SW480 (cell line): ENCODE measurements at places on chromosomes 6 and 20.
A peak's percentile ranks its signal among the peaks of the same experiment; 100 is the strongest.

GRCh38 chr6:132813173-132813856, 1.1 kb upstream of the RPS12 start:
- peak; percentile 53 for DNase-seq

GRCh38 chr20:47314647-47315338, 41.7 kb downstream of the ZMYND8 start:
- DNase-seq = no peak

GRCh38 chr20:45303586-45304463, 2.8 kb upstream of the RBPJL start:
- no peak for DNase-seq

DNA sequence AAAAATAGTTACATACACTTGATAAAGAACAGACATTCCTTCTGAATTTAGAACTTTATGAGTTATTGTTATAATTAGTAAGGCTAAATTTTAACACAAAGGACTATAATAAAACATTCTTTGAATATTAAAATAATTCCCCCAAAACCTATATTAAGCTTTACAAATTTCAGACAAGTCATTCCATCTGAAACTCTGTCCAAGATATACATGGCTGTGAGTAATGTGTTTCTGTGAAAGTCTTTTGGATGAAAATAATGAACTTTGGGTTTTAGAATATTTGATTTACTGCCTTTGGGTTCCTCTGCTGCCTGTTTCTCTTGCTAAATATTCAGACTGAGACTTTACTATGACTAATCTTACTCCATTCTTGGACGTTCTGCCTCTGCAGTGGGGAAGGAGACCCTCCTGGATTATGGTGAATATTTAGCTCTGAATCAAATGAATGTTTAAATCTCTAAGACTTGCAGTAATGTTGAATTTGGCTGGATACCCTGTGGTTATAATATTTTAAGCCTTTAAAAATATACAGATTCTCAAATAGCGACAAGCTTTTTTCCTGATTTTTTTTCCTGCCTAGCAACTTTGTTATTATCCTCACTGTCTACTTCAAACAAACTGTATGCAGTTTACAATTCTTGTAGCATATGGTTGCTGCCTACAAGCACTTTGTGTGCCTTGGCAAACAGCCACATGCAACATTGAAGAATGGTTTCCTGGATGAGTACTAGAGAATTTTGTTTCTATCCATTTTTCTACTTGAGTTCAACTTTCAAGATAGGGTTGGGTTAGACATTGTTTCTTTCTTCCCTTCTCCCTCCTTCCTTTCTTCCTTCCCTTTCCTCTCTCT, 51.4 kb downstream of the TXLNB start:
- DNase-seq = no peak

- DNase-seq = no peak
Observed at GRCh38 chr6:147132889-147133288, 71.3 kb upstream of the STXBP5 start.

GRCh38 chr6:116783852-116784251, 18.3 kb upstream of the FAM162B start:
- no peak for DNase-seq

GRCh38 chr6:107679457-107679856, 144.7 kb downstream of the SCML4 start:
- no peak for DNase-seq

GRCh38 chr20:17961587-17961940, 7.0 kb downstream of the SNX5 start:
- no peak for DNase-seq

- DNase-seq = no peak
Observed at GRCh38 chr6:136420853-136421252, 129.4 kb downstream of the MAP7 start.

- DNase-seq = no peak
Observed at GRCh38 chr20:57055345-57055744, 211.1 kb downstream of the BMP7 start.

DNA sequence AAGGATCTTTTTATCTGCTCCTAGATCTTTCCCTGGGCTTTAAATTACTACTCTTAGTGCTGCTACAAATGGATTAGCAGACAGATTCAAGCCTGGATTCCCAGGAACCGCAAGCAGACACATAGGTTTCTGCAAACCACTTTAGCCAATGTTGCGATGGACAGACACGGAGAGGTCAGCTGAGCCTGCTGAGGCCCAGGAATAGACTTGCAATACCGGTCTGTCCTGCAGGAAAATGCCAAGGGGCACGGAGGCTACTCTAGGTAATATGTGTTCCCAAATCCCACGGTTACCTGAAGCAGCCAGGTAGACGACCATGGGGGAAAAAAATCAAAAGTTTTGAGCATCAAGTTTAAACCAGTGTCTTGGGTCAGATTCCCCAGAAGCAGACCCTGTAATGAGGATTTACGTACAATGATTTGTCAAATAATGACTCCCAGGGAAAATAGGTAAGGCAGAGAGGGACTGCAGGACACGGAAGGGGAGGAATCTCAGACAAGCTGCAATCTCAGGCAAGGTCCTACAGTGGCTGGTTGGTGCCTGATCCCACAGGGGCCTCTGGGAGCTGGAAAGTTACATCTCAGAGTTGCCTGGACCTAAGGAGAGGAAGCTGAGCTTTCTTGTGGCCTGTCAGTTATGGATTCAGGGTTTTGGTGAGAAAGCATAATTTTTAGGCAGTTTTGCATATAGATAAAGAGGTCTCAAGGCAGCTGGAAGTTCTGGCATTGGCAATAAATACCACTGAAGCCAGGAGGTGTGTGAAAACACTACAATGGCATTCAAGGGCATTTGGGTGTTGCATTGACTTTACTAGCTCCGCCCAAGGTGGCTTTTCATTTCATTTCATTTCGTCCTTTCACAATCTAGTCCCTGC, 12.5 kb downstream of the OTOR start:
- no peak for DNase-seq

- DNase-seq = no peak
Observed at GRCh38 chr20:55684578-55684977, 320.7 kb downstream of the CBLN4 start.

- DNase-seq = no peak
Observed at GRCh38 chr6:160279850-160280249, 21.2 kb upstream of the SLC22A2 start.

DNA sequence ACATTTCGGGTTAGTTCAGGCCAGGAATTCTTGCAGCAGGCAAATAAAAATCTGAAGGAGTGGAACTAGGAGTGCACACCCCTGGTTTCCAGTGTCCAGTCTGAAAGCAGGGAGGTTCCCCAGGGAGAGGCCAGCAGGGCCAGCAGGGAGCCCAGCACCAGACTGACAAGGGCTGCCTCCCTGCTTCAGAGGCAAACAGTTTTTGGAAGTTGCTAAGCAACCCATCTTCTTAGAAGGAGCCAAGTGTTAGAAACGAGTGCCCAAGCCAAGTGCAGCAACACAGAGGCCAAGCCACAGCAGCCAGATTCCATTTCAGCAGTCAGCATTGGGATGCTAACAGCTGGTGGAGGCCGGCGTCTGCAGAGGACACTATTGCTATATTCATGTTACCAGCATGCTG, 179.1 kb downstream of the SYNDIG1 start:
- DNase-seq = no peak

DNA sequence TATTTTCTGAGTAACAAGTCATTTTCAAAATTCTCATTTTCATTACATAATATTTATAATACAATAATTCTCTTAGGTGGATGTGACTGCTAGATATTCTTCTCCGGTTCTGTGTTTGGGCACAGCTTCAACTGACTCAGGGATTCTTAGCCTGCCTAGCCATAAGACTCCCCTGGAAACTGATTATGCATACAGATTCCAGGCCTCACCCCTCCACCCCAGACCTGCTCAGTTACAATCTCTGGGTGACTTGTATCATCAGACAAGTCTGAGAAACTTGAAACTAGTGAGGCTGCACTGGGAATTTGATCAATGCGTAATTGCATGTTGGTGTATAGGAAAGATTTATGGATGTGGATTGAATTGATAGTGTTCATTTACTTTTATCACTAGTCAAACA, 25.4 kb downstream of the FLRT3 start:
- no peak for DNase-seq

DNA sequence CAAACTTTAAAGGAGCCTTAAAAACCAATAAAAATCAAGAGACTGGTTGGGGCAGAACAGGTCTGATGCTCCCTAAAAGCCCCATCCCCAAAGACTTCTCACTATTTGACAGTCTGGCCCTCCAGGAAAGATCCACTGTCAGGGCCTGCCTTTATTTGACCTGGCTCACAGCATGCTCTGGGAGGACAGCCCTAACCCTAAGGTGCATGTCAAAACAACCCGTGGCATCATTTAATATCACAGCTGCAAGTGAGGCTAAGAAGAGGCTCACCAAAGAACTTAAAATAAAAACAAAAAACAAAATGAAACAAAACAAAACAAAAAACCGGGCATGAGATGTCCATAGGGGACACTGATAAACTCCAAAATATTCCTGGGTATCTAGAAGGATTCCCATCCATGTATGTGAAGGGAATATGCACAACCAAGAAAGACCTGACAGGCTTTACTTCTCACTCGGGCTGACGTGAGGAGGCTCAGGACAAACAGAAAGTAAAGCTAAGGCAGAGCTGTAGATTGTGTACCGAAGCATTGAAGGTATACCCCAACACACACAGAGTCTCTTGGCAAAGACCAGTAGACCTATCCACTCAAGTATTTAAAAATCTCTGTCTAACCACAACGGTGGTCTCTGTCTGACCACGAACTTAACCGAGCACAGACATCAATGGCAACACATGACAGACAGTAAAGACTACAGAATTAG, 57.3 kb downstream of the AHI1 start:
- no peak for DNase-seq

GRCh38 chr20:52217689-52218395, 26.3 kb upstream of the ZFP64 start:
- DNase-seq = no peak

DNA sequence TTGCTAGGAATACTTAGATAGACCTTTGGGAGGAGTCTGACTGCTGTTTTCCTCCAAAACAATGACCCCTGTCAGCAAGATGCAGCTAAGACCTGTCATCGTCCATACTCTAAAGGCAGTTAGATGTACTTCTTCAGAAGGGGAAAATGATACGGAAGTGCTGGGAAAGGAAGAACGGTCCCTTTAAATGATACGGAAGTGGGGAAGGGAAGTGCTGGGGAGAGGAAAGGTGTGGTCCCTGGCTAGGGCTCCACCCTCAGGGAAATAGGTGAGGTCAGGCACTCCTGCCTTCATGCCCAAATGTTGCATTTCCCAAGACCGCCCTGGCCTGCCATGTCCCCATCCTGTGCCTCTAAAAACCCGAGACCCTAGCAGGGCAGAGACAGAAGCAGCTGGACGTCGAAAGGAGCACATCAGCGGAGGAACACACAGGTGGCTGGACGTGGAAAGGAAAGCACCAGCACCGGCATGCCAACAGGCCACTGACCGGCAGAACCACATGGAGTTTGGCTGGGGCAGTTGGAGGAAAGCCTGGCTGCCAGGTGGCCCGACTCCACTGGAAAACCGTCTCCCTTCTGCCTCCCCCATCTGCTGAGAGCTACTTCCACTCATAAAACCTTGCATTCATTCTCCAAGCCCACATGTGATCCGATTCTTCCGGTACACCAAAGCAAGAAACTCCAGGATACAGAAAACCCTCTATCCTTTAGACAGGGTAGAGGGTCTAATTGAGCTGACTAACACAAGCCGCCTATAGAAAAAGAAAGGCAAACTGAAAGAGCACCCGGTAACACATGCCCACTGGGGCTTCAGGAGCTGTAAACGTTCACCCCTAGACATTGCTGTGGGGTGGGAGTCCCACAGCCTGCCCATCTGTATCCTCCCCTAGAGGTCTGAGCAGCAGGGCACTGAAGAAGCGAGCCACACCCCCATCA, 94.6 kb downstream of the FAXC start:
- DNase-seq = no peak

GRCh38 chr6:15915508-15916178, 213.2 kb upstream of the MYLIP start:
- DNase-seq = no peak

- no peak for DNase-seq
Observed at GRCh38 chr6:93366506-93366905, 52.9 kb downstream of the EPHA7 start.

DNA sequence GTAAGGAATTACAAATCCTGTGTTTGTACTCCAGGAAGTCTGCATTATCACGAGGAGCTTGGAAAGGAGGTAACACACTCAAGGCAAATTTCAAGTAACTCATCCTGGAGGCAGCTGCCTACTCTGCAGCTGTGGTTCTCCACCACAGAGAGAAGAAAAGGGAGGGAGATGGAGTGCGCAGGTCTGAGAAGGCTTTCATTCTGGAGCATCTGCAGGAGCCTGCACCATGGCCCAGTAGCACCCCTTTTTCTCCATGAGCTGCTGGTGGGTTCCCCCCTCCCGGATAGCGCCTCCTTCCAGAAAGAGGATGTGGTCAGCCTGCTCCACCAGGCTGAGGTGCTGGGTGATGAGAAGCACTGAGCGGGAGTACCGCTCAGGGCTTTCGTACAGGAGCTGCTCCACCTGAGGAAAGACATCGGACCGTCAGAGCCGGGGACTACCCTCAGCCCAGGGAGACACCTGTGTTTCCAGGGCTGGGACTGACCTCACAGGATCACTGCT, 1.6 kb upstream of the PSMB8 start:
- DNase-seq = no peak

GRCh38 chr6:43847741-43848630, 78.0 kb downstream of the VEGFA start:
- DNase-seq = peak; percentile 73

GRCh38 chr6:136564180-136564579, 14.0 kb upstream of the MAP7 start:
- no peak for DNase-seq

GRCh38 chr6:71420095-71420692, 131.6 kb downstream of the OGFRL1 start:
- no peak for DNase-seq

DNA sequence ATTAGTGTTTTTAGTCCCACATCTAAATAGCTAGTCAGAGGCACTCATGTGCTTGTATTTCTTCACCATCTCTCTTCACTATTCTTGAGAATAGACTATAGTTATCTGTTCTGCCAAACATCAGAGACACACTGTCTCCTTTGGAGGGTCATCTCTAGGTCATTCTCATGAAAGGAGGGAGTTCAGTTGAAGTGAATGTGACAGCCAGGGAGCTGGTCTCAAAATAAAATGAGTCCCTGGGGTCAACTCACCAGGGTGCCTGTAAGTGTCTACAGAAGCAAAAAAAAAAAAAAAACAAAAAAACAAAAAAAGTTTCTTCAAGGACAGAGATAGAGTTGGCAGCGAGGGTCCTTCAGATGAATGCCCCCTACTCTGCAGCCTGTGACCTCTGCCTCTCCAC, 171.0 kb downstream of the ID4 start:
- no peak for DNase-seq

- DNase-seq = peak; percentile 63
Observed at GRCh38 chr6:2817903-2818443, 23.7 kb downstream of the SERPINB1 start.

DNA sequence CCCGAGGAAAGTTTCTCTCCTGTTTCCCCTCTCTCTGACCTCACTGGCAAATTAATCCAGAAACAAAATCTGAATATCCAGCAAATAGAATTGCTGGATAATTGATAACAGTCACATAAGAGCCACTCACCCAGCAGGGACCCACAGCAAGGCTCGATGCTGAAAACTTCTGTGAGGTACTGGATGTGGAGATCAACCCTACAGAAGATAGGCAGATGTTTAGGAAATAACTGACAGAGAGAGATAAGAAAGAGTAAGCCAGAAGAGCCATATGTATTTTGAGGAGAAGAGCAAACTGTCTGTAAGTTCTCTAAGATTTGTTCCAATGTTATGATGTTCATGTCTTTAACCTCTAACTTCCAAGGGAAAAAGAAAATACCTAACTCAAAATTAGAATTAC, 59.7 kb downstream of the PKHD1 start:
- no peak for DNase-seq

- no peak for DNase-seq
Observed at GRCh38 chr6:154429711-154430110, 73.1 kb upstream of the IPCEF1 start.
